Daoy (cell line): ENCODE measurements at places on chromosomes 2 and 18. TPM values are rescaled to one million over a fixed set of nuclear protein-coding genes. Genes with fewer than 3 reads are reported as not detected.

The EPHA4 gene
- total RNA-seq, result 5.1 and 7.5 TPM in 2 replicates

The OBSL1 gene
- total RNA-seq, result 45.3 and 58.2 TPM in 2 replicates

The GIGYF2 gene
- 44.4 and 56.9 TPM in 2 replicates for total RNA-seq

- DNase-seq, result no peak
Observed at GRCh38 chr2:218320704-218321336, 28.5 kb upstream of the TMBIM1 start.

GRCh38 chr2:129179199-129179598 is 800.3 kb upstream of the RAB6C start:
- no peak for DNase-seq

- peak; percentile 92 for DNase-seq
Observed at GRCh38 chr2:74553892-74554819, at the start of the genes DOK1 and LOXL3. Gene DOK1, plus strand, starts transcription at chr2:74554720. Its CDS starts 35 bp downstream, at chr2:74554755. Gene LOXL3, minus strand, starts transcription at chr2:74553942. Its CDS starts 1,308 bp downstream, at chr2:74552634.

- no peak for DNase-seq
Observed at GRCh38 chr2:195670191-195670590, 13.2 kb downstream of the SLC39A10 start.

GRCh38 chr2:204177251-204177976 is 240.9 kb downstream of the ICOS start:
- DNase-seq, result no peak

- no peak for DNase-seq
Observed at GRCh38 chr18:37396971-37397720, 168.5 kb downstream of the CELF4 start.

DNA sequence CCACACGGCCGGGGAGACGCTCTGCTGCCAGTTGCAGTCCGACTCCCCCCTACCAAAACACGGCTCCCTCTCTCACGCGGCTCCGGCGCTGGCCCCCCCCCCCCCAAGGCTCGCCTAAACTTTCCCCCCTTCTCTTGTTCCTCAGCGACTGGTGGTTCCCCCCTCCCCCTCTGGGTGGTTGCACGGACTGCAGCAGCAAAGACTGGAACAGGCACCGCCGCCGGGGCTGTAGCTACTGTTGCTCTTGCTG is 281 bp downstream of the XPO1 start:
- DNase-seq, result no peak

DNA sequence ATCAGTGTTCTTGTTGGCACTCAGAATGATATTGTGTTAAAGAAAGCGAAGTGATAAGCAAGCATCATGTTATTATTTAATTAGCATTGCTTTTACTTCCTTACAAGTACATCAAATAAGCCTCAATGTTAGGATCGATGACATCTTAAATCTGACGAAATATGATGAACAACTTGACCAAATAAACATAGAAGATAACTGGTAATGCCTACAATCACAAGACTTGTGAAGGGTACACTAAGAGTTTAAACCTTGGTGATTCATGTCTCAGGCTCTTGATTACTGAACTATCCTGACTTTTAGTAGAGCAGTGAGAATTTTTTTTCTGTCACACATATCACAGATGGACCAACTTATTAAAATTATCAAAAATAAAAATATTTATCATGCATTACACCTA is 500.8 kb upstream of the ZEB2 start:
- no peak for DNase-seq

DNA sequence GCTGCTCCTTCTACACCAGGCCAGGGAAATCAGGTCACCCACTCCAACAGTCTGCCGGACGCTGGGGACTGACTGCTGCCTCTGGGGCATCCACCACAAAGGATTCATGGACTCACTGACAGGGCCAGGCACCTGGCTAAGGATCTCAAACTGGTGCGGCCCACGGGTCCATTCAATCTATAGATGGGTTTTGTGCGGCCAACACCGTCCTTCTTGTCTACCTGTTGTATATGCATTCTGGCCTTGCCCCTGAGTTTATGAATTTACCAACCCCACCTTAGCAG is 10.9 kb upstream of the SLC20A1 start:
- no peak for DNase-seq

DNA sequence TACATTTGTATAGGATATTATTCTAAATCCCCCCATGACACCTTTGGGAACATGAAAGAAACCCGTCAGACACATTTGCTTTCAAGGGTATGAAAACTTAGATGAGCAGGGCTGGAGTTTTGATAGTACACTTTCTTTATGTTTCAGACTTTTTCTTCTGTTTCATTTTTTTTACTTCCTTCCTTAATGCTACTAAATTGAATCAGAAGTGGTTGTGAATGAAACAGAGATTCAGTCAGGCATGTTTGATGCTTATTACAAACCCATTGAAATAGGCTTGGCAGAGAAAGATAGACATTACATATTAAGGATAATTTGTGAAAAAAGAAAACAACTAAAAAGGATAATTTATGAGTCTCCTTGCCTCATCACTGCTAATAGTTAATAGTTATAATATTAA is 26.8 kb downstream of the SLC30A6 start:
- DNase-seq, result no peak

GRCh38 chr2:101277111-101277510 is 24.4 kb downstream of the CNOT11 start:
- DNase-seq, result peak; percentile 24

DNA sequence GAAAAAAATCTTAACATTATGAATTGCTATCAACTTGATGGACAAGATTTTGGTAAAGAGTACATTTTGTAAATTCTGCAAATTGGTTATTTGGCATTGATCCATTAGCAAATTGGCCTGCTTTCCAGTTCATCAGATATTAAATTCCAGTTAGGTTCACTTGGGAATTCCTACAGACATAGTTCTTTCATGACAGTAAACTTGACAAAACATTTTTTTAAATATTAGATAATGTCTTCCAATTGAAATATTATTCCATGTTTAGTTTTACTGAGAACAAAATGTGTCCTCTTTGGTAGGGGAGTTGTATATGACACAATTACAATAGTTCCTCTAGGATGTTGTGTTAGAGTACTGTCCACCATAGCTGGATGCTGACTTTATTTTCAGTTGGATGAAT is 141.9 kb downstream of the LCLAT1 start:
- DNase-seq, result no peak

DNA sequence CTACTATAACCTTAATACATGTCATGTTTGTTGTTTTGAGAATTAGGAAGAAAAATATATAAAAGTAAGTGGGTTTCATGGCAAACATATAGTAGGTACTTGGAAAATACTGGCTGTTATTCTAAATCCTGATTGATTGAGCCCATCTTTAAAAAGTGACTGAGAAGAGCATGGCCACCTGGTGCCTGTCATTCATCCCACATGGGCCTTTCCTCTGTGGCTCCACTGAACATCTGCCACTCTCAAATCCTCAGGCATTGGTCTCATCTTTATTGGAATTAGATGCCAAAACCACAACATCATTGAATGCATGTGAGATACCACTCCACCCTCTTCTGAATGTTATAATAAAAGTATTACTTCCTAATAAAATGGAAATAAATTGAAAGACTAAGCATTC is 101.6 kb upstream of the TTN start:
- no peak for DNase-seq

- DNase-seq, result no peak
Observed at GRCh38 chr18:38174594-38174993, 609.0 kb upstream of the CELF4 start.

GRCh38 chr2:65366595-65367125 is 65.7 kb downstream of the SPRED2 start:
- peak; percentile 94 for DNase-seq

DNA sequence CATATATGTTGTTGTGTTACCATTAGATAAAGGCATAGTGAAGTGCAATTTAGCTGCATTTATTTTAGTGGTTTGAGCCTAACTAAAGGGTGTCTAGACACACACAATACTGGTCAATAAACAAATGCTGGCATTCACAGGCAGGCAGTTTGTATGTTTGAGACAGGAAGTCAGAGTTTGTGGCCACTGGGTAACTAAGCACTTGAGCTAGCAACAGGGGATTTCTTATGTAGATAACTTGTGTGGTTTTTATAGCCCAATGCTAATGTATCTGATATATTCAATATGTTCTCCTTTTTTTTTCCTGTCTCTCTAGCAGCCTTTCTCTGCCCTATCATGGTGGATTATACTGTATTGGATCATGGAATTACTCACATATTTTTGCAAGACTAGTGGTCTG is 38.1 kb downstream of the LRRTM4 start:
- DNase-seq, result no peak
